Ovary (tissue), 10 donors: ENCODE measurements at places on chromosomes 2 and 18. TPM values are rescaled to one million over a fixed set of nuclear protein-coding genes. Genes with fewer than 3 reads are reported as not detected.
A peak's percentile ranks its signal among the peaks of the same experiment; 100 is the strongest.

Gene TLX2
- not detected for polyA plus RNA-seq

DNA sequence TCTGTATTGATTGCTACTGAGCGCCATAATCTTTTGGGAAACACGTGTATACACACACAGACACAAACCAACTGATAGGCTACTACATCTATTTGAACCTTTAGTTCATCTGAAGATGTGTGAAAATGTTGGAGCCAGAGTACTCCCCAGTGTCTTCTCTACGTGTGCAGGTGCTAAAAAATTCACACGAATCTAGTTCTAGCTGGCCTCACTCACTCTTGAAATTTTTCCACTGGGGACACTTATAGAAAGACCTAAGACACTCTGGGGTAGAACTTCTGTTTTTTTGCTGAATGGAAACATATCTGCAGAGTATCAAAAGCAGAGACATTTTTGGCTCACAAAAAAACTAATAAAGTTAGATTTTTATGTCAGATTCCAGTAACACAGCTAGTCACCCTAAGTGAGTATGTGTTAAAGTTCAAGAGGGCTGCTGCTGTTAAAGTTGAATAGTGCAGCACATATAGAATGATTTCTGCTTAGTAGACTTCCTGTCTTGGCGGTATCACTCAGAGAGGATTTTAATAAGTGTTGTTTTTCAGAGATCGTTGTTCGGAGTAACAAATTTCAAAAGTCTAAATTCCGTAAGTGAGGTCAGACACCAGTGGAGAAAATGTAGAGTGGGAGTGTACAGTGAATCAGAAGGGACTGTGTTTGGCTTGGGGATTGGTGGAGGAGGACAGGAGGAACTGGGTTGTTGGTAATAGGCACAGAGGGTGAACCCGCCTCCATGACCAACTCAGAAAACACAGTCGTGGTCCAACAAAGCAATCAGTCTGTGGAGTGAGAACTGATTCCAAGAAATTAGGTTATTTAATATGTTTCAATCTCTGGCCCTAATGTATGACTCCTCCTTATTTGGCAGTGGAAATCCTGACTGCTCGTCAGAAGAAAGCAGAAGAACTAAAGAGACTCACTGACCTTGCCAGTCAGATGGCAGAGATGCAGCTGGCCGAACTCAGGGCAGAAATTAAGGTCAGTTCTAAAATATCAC, 43.1 kb downstream of the KCTD18 start:
- DNase-seq, result peak; percentile 45
- H3K4me1 ChIP-seq, result peaks cover 2% of the 10 kb centered on the region
- H3K27me3 ChIP-seq, result no peaks in the 10 kb centered on the region
- peak overlapping the region; percentile 66 for H3K27ac ChIP-seq
- H3K36me3 ChIP-seq, result no peaks in the 10 kb centered on the region

DNA sequence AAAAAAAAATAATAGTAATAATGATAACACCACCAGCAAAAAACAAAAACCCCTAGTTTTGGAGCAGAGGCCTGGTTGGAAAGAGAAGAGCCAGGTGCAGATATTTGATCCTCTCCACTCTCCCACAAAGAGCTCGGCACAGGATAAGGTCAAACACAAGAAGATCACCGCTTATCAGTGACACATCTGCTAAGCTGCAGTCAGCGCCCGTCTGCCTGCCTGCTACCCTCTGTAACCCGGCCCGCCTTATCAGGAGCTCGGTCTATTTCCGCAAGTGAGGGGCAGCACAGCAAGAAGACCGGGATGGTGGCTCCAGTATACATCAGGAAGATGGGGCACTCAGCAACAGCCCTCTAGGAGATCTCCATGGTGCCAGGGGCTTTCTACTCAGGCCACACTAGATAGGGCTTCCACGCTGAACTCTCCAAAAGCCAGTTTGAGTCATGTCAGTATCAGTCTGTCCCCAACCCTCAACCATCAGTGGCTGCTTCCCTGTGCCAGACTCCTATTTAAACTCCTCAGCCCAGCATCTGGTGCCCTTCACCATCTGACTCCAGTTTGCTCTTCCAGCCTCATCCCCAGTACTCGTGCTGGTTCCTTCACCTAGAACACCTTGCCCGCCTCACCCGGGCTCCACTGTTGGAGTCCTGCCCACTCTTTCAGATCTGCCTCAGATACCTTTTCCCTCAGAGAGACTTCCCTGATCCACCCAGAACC, 67.3 kb upstream of the PPP1CB start:
- no peak overlapping the region for H3K27ac ChIP-seq
- no peak overlapping the region for H3K4me3 ChIP-seq
- no peak for DNase-seq
- H3K36me3 ChIP-seq, result no peaks in the 10 kb centered on the region
- no peaks in the 10 kb centered on the region for H3K27me3 ChIP-seq

- no peaks in the 10 kb centered on the region for H3K27me3 ChIP-seq
- H3K36me3 ChIP-seq, result no peaks in the 10 kb centered on the region
- no peaks in the 10 kb centered on the region for H3K4me1 ChIP-seq
- no peak overlapping the region for H3K4me3 ChIP-seq
- DNase-seq, result no peak
- no peak overlapping the region for H3K27ac ChIP-seq
Observed at GRCh38 chr2:147273106-147273505, 571.7 kb upstream of the ACVR2A start.

GRCh38 chr2:238305092-238305862, 15.0 kb upstream of the TRAF3IP1 start:
- H3K27me3 ChIP-seq, result no peaks in the 10 kb centered on the region
- no peaks in the 10 kb centered on the region for H3K4me1 ChIP-seq
- H3K27ac ChIP-seq, result no peak overlapping the region
- no peaks in the 10 kb centered on the region for H3K36me3 ChIP-seq
- DNase-seq, result no peak

GRCh38 chr2:3311601-3312000, 66.0 kb downstream of the EIPR1 start:
- no peak for DNase-seq
- no peaks in the 10 kb centered on the region for H3K27me3 ChIP-seq
- no peak overlapping the region for H3K4me3 ChIP-seq
- H3K4me1 ChIP-seq, result peaks cover 2% of the 10 kb centered on the region
- no peak overlapping the region for H3K27ac ChIP-seq

DNA sequence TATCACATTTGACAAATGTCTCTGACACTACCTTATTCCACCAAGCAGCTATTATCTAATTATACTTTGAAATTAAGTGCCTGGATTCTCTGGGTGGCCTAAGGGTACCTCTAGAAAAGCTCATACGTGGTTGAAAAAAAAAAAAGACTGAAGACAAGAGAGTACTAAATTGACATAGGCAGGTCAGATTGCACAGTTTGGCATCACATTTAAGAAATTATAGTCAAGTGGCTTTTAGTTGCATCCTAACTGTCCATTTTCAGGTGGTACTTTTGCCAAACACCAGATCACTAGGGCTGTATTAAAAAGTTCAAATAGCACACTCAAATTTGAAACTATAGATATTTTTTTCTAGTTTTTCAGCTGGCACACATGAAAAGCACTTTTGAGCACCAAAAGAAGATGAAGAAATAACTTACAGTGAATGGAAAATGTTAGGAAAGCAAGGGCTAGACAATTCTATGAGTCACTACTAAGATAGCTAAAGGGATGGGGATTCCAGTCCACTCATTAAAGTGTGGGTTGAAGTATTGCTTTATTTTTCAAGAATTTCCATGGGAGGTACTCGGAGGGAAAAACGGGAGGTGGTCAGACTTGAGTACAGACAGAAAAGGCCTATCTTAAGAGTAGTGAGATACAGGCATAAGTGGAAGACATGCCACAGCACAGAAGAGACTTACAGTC, 106.5 kb upstream of the COL5A2 start:
- no peak overlapping the region for H3K27ac ChIP-seq
- DNase-seq, result no peak
- no peak overlapping the region for H3K4me3 ChIP-seq
- H3K27me3 ChIP-seq, result no peaks in the 10 kb centered on the region
- no peaks in the 10 kb centered on the region for H3K36me3 ChIP-seq
